ENCODE measurements at places on chromosomes 2 and 18.
A peak's percentile ranks its signal among the peaks of the same experiment; 100 is the strongest.

DNA sequence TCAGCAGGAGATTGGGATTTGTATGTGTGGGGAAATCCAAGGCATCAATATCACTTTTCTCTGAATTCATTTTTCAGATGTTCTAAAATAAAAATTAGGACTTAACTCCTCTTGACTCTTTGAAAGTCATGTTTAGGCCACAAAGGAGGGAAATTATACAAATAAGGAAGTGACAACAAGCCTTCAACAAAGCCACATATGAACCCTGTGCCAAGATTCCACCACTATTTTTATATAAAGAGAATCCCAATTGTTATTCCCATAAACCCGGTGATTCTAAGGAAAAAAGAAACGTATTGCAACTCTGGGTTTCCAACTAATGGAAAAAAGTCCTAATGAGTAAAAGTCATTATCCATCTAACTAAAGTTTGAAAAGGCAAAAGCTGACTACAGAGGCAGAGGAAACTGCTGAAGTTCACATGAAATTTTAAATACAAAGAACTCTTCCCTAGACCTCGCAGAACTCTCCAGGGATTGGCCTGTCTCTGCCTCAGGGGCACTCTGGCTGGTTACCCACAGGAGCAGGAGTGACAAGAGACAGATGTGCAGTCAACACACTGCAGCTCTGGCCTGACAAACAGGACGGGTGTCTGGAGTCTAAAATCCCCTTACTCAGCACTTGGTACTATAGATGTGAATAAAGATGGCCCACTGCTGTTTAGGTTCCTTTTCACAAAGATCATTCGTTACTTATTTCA, 11.5 kb downstream of the NPC1 start:
- peak overlapping the region; percentile 62 for H3K27ac ChIP-seq
- peak overlapping the region; percentile 22 for H3K4me3 ChIP-seq
- DNase-seq: no peak
- no peaks in the 10 kb centered on the region for H3K27me3 ChIP-seq
- peaks cover 49% of the 10 kb centered on the region for H3K4me1 ChIP-seq
- peaks cover 20% of the 10 kb centered on the region for H3K36me3 ChIP-seq

- H3K27ac ChIP-seq: no peak overlapping the region
- H3K36me3 ChIP-seq: no peaks in the 10 kb centered on the region
- no peaks in the 10 kb centered on the region for H3K4me1 ChIP-seq
- H3K27me3 ChIP-seq: no peaks in the 10 kb centered on the region
- no peak overlapping the region for H3K4me3 ChIP-seq
Observed at GRCh38 chr2:153101187-153101586, 377.4 kb downstream of the RPRM start.

DNA sequence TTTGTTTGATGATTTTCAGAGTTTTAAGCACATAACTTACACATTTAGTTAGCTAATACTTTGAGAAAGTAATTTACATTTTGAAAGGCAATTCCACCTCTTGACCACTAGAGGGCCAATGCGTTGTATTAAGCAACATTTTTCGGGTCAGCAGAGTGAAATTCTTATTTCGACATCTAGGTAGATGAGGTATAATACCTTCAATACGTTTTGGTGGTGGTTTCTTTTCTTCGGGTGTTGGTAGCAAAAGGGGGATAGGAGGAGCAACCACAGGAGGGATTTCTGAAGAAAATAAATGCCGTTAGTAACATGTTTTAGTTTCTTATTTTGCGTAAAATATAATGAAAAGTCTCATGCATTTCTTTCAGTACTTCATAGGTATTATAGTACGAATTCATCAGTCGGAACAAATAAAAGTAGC, 106.3 kb downstream of the TTN start:
- H3K4me1 ChIP-seq: no peaks in the 10 kb centered on the region
- DNase-seq: no peak
- H3K27me3 ChIP-seq: no peaks in the 10 kb centered on the region
- no peak overlapping the region for H3K4me3 ChIP-seq

GRCh38 chr2:166926657-166927056, 38.4 kb downstream of the XIRP2 start:
- no peak overlapping the region for H3K27ac ChIP-seq
- no peaks in the 10 kb centered on the region for H3K4me1 ChIP-seq
- DNase-seq: no peak
- H3K4me3 ChIP-seq: no peak overlapping the region
- no peaks in the 10 kb centered on the region for H3K27me3 ChIP-seq

DNA sequence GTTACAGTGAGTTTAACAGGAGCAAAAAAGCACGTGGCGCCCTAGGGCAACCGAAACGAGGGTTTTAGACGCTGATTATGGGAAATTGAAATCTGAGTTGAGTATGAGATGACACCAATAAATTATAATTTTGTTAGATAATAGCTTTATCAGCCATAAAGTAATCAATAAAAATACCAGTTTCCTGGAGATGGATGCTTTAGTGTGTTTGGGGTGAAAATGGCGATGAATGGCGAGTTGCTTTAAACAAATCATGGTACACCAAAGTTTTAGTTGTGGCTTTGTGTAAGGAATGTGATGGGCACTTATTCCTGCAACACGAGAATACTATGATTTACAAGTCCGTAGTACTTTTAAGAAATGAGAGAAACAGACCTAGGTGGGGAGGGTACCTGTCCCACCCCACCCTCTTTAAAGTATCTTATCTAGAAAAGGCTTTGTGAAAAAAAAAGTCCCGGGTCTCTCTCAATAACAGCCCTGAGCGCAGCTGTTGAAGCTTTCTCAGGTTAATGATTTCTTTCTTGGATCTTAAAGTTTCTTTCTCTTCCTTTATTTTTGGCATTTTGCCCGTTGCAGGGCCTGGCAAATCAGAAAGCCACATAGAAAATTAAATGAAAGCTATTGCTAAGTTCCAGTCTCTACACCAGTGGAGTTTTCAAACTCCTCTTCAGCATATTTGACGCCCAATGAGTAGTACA, 1.5 kb upstream of the RRM2 start:
- no peaks in the 10 kb centered on the region for H3K36me3 ChIP-seq
- H3K27me3 ChIP-seq: peaks cover 7% of the 10 kb centered on the region
- no peak for DNase-seq
- peak overlapping the region; percentile 78 for H3K27ac ChIP-seq

DNA sequence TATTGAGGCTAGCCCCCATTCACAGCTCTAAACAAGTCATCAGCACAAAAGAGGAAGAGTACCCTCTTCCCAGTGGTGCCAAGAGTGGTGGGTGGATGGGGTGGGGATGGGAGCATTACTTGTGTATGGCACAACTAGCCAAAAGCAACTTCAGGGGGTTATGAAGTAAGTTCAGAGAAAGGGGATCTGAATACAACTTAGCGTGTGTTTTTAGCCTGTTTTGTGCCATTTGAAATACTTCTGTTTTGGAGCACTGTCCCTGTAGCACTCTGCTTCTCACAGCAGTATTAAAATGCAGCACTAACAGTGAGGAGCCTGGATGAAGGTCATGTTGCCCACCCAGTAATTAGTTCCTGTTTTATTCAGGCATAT, 113.5 kb downstream of the CRIM1 start:
- no peak for DNase-seq
- H3K4me3 ChIP-seq: no peak overlapping the region
- no peaks in the 10 kb centered on the region for H3K27me3 ChIP-seq
- no peaks in the 10 kb centered on the region for H3K4me1 ChIP-seq
- H3K36me3 ChIP-seq: no peaks in the 10 kb centered on the region
- H3K27ac ChIP-seq: no peak overlapping the region

DNA sequence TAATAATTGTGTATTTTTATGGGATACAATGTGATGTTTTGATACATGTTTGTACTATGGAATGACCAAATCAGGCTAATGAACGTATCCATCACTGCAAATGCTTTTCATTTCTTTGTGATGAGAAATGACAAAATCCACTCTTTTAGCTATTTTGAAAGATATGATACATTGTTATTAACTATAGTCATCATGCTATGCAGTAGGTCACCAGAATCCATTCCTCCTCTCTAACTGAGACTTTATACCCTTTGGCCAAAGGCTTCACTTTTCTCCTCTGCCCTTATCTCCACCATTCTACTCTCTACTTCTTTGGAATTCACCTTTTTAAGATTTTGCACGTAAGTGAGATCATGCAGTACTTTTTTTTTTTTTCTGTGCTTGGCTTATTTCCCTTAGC, 44.5 kb upstream of the TMEM17 start:
- no peaks in the 10 kb centered on the region for H3K27me3 ChIP-seq
- H3K36me3 ChIP-seq: no peaks in the 10 kb centered on the region
- no peak for DNase-seq
- no peaks in the 10 kb centered on the region for H3K4me1 ChIP-seq
- H3K4me3 ChIP-seq: no peak overlapping the region
- no peak overlapping the region for H3K27ac ChIP-seq

- H3K4me3 ChIP-seq: no peak overlapping the region
- no peak overlapping the region for H3K27ac ChIP-seq
Observed at GRCh38 chr2:55970500-55970899, 46.9 kb upstream of the EFEMP1 start.

- DNase-seq: no peak
- no peaks in the 10 kb centered on the region for H3K4me1 ChIP-seq
Observed at GRCh38 chr2:42163444-42164045, 5.6 kb upstream of the EML4 start.

DNA sequence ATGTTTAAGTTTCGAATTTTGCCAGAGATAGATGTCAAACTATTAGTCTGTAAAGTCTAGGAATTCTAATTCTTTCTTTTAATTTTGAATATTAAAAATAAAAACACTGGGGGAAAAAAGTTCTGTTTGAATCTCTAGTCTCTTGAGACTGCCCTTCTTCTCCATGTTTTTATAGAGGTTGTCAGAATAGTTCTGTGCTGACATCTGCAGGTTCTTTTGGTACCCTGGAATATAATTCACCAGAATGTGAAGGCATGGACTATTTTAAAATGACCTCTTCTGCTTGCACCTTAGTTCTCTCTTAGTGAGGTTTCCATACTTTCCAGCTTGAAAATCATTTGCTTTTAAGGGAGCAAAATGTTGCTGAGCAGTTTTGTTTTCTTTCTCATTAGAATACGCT, 121.0 kb upstream of the MSTN start:
- H3K27me3 ChIP-seq: no peaks in the 10 kb centered on the region
- H3K4me1 ChIP-seq: no peaks in the 10 kb centered on the region
- no peak overlapping the region for H3K27ac ChIP-seq
- no peak for DNase-seq
- H3K4me3 ChIP-seq: no peak overlapping the region
- no peaks in the 10 kb centered on the region for H3K36me3 ChIP-seq

DNA sequence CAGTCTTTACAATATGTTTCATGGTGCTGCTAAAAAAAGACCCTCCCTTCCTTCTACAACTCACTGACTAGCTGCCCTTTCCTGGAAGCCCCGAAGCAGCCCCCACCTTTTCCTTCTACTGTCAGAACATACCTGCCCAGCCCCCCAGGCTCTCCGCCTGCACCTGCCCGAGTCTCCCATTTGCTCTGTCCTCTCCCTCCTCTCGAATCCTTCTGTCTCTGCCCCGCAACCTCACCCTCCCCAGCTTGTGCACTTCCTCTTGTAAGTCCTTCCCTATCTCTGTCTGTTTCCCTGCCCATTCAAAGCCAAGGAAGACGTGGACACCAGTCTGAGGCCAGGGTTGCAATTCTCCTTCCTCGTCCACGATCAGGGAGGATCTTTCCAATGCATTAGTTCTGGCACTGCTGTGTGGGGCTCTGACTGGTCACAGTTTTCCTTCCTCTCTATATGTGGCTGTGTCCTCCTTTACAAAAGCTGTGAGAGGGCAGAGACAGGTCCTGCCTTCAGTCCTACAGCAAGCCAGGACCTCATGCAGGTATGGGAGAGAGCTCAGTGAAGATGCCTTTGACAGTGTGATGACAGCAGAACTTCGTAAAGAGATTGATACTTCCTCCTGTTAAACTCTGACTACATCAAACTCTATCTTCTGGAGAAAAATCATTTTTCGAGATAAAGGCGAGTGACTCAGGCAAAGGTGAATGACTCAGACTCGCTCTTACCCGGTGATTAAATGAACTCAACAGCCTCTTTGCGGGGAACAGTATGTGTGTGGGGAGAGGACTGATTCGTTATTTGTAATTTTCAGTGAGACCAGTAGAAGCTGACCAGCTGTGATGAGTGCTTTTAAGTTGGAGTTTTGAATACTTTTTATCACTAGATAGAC, 14.2 kb downstream of the TNFRSF11A start:
- H3K36me3 ChIP-seq: no peaks in the 10 kb centered on the region
- H3K4me1 ChIP-seq: no peaks in the 10 kb centered on the region
- H3K4me3 ChIP-seq: no peak overlapping the region
- H3K27me3 ChIP-seq: no peaks in the 10 kb centered on the region
- DNase-seq: no peak

GRCh38 chr2:33810046-33810835, 211.1 kb upstream of the FAM98A start:
- H3K27me3 ChIP-seq: no peaks in the 10 kb centered on the region
- H3K36me3 ChIP-seq: no peaks in the 10 kb centered on the region
- no peaks in the 10 kb centered on the region for H3K4me1 ChIP-seq
- no peak for DNase-seq
- H3K4me3 ChIP-seq: no peak overlapping the region
- no peak overlapping the region for H3K27ac ChIP-seq

DNA sequence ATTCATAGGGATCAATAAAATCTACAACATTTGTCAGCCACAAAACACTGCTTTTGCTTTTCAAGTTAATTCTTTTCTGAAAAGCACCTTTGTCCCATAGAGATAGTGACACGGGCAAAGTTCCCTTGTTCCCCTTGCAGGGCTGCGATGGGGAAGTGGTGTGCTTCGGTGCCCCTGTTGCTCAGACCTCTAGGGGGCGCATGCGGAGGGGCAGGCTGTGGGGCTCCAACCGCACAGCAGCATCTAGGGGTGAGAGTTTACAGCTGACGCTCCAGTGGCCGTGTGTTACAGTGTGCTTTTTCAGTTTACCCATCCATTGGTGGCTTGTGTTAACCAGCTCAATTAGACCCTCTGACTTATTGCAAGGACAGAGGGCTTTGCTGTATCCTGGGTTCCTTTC, 1432.2 kb upstream of the ACVR2A start:
- H3K36me3 ChIP-seq: no peaks in the 10 kb centered on the region
- no peak overlapping the region for H3K4me3 ChIP-seq
- H3K27me3 ChIP-seq: no peaks in the 10 kb centered on the region
- no peak for DNase-seq
- no peaks in the 10 kb centered on the region for H3K4me1 ChIP-seq

DNA sequence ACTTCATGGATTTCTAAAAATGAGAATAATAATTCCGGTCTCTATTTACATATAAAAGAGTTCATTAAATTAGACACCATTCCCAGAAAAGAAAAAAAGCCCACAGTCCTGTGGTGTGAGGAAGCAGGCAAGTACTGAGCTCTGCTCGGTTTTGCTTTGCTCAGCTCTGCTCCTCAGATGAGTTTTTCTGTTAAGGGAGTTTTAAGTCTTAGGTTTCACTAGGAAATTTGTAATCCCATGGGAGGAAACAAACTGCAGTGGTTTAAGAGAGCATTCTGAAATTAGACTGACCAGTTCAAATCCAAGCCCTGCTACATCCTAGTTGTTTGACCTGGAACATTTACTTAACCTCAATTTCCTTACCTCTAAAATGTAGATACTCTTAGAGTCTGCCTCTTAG, 338.6 kb upstream of the MMADHC start:
- no peaks in the 10 kb centered on the region for H3K36me3 ChIP-seq
- H3K4me1 ChIP-seq: no peaks in the 10 kb centered on the region
- no peaks in the 10 kb centered on the region for H3K27me3 ChIP-seq
- no peak overlapping the region for H3K27ac ChIP-seq
- H3K4me3 ChIP-seq: no peak overlapping the region

- no peak overlapping the region for H3K27ac ChIP-seq
- peak; percentile 18 for DNase-seq
- no peak overlapping the region for H3K4me3 ChIP-seq
Observed at GRCh38 chr2:7014174-7014640, 97.0 kb downstream of the RNF144A start.

All from CD8-positive, alpha-beta memory T cell (primary cell).